Spleen (tissue), 13 donors: ENCODE measurements at places on chromosomes 1 and 21. TPM values are rescaled to one million over a fixed set of nuclear protein-coding genes. Genes with fewer than 3 reads are reported as not detected.
A peak's percentile ranks its signal among the peaks of the same experiment; 100 is the strongest.

DNA sequence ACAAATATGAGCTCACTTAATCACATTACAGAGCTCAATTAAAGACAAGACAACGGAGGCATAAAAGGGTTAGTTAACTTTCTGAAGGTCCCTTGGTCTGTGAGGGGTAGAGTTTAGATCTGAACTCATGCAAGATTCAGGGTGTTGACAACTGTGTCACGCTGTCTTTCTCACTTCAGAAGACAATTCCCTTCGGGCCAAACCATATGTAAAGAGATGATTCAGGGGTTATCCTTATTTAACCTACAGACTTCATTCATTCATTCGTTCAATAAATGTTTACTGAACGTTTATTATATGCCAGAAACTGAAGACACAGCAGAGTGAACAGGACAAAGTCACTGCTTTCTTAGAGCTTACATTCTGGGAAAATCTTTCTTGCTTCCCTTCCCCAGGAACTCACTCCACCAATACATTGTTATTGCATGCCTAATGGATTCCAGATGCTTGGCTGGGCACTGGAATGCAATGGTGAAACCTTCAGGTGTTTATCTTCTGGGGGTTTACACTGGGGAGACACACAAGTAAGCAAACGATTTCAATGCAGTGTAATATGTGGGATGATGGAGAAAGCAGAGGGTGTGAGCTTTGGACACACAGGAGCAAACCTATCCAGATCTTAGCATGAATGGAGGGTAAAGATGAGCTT, 6.4 kb downstream of the XCL1 start:
- no peak overlapping the region for H3K4me3 ChIP-seq
- no peak overlapping the region for H3K27ac ChIP-seq
- no peaks in the 10 kb centered on the region for H3K36me3 ChIP-seq
- DNase-seq = no peak

GRCh38 chr1:206742719-206743383, 27.7 kb upstream of the IL19 start:
- H3K27ac ChIP-seq = no peak overlapping the region
- no peak for DNase-seq
- H3K27me3 ChIP-seq = no peaks in the 10 kb centered on the region
- peaks cover 33% of the 10 kb centered on the region for H3K4me1 ChIP-seq
- no peak overlapping the region for H3K4me3 ChIP-seq

- H3K4me3 ChIP-seq = no peak overlapping the region
- no peak for DNase-seq
- H3K27ac ChIP-seq = no peak overlapping the region
- H3K4me1 ChIP-seq = peaks cover 23% of the 10 kb centered on the region
- no peaks in the 10 kb centered on the region for H3K36me3 ChIP-seq
Observed at GRCh38 chr1:179742291-179742690, 800 bp upstream of the FAM163A start.

- H3K27me3 ChIP-seq = peaks cover 60% of the 10 kb centered on the region
- no peak overlapping the region for H3K27ac ChIP-seq
- H3K4me1 ChIP-seq = peaks cover 42% of the 10 kb centered on the region
- H3K36me3 ChIP-seq = peaks cover 16% of the 10 kb centered on the region
- peak overlapping the region; percentile 21 for H3K4me3 ChIP-seq
Observed at GRCh38 chr1:6180707-6181311, 688 bp upstream of the CHD5 start.

DNA sequence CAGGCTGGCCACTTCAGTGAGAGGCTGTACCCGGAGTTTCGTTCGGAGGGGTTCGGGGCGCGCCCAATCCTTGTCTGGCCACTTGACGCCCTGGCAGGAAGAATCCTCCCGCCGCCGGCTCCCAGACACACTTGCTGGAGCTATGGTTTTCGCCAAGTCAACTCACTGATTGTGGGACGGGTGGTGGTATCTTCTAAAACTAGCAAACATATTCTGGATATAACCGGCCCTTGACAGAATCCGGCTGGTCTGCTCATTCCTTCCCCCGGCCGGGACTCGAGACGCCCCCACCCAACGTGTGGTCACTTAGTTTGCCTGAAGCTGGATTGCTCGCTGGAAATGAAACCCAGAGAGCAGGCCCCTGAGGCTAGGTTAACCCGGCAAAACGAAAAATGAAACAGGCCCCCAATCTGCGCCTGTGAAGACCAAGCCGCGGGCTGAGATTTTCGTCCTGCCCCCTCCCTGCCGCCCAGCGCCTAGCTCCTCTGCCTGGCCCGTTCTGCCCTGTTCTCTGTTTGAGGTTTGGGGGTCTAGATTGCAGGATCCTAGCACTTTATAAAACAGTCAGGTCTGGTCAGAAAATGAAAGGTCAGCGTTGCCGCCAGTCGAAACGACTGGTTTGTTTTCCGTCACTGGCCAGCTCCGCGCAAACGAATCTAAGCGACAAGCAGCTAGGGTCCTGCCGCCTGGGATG, 4.6 kb downstream of the GFI1 start:
- no peak overlapping the region for H3K27ac ChIP-seq
- H3K27me3 ChIP-seq = peaks cover 76% of the 10 kb centered on the region
- peaks cover 58% of the 10 kb centered on the region for H3K4me1 ChIP-seq
- H3K36me3 ChIP-seq = peaks cover 37% of the 10 kb centered on the region
- peak; percentile 82 for DNase-seq

GRCh38 chr1:76239470-76239918, 164.9 kb downstream of the ST6GALNAC3 start:
- H3K27me3 ChIP-seq = no peaks in the 10 kb centered on the region
- H3K4me1 ChIP-seq = peaks cover 24% of the 10 kb centered on the region
- no peaks in the 10 kb centered on the region for H3K36me3 ChIP-seq

- H3K36me3 ChIP-seq = no peaks in the 10 kb centered on the region
- H3K4me1 ChIP-seq = peaks cover 5% of the 10 kb centered on the region
- DNase-seq = no peak
- H3K4me3 ChIP-seq = no peak within 1 kb of the TSS
- H3K27me3 ChIP-seq = no peaks in the 10 kb centered on the region
Observed at GRCh38 chr1:203351037-203351625, at the start of gene FMOD. FMOD (minus strand) TSS chr1:203351122; CDS start chr1:203348270, 2,852 bp downstream.

DNA sequence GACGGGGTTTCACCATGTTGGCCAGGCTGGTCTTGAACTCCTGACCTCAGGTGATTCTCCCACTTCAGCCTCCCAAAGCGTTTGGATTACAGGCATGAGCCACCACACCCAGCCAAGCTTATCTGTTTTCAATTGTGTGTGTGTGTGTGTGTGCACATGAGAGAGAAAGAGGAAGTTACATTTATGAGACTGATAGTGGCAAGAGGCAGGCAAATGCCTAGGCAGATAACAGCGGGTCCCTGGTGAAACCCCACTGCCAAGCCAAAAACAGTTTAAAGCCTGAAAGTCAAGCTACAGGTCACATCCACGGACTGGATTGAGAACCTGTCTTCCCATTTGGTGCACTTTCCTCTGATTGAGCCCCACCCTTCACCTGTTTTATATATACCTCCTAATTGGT, 35.1 kb upstream of the IFNGR2 start:
- H3K27me3 ChIP-seq = no peaks in the 10 kb centered on the region
- no peaks in the 10 kb centered on the region for H3K4me1 ChIP-seq
- H3K36me3 ChIP-seq = no peaks in the 10 kb centered on the region
- no peak overlapping the region for H3K27ac ChIP-seq
- DNase-seq = no peak
- no peak overlapping the region for H3K4me3 ChIP-seq

DNA sequence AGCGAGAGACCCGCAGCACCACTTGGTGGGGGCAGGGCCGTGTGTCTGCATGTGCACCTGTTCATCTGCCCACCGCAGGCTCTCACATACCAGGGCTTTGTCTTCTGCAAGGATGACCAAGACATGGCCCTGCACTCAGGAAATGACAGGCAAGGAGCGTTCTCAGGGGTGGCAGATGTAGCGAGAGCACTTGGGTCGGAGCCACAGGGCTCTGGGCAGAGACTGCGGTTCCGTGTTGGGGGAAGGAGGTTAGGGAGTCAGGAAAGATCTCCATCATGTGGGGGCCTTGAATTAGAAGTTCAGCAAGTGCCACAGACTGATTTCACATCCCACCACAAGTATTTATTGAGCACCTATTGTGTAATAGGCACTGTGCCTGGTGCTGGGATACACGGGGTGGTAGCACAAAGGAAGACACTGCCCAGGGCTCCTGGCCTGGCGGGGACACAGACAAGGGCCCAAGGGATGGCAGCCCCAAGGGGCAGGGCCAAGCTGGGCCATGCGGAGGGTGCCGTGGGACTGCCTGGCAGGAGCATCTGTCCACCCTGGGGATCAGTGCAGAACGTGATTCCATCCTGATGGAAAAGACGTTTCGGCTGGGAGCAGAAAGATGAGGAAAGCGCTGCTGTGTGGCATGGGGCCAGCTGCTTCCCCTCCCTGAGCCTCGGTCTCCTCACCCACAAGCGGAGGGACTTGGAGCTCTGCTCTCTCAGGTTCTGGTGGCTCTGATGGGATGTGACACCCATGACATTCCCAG, 11.4 kb upstream of the SPSB1 start:
- H3K27ac ChIP-seq = no peak overlapping the region
- no peak for DNase-seq
- H3K4me3 ChIP-seq = no peak overlapping the region
- H3K4me1 ChIP-seq = no peaks in the 10 kb centered on the region
- no peaks in the 10 kb centered on the region for H3K27me3 ChIP-seq

- peak overlapping the region; percentile 85 for H3K27ac ChIP-seq
- no peaks in the 10 kb centered on the region for H3K27me3 ChIP-seq
- H3K4me1 ChIP-seq = peaks cover 35% of the 10 kb centered on the region
- H3K4me3 ChIP-seq = peak overlapping the region; percentile 58
- H3K36me3 ChIP-seq = no peaks in the 10 kb centered on the region
Observed at GRCh38 chr1:183607322-183607980, 17.2 kb upstream of the NCF2 start.

DNA sequence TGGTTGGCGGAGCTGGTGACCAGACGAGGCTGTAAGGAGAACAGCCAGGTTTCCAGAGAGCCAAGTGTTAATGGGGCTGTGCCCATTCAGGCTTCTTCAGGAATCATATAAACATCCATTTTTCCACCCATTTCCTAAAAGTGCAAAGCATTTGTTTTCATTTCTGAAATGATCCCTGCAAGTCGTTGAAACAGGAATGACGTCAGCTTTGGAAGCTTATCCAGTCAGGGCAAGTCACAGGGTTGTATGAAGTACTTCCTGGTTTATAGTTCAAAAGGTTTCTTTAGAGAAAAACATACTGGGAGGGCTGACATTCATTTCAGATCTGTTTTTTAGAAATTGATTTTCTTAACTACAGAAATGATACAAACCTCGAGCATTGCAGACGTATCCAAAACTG, 29.2 kb downstream of the IGSF5 start:
- H3K4me3 ChIP-seq = no peak overlapping the region
- no peak for DNase-seq
- no peaks in the 10 kb centered on the region for H3K4me1 ChIP-seq
- H3K36me3 ChIP-seq = no peaks in the 10 kb centered on the region
- no peaks in the 10 kb centered on the region for H3K27me3 ChIP-seq

DNA sequence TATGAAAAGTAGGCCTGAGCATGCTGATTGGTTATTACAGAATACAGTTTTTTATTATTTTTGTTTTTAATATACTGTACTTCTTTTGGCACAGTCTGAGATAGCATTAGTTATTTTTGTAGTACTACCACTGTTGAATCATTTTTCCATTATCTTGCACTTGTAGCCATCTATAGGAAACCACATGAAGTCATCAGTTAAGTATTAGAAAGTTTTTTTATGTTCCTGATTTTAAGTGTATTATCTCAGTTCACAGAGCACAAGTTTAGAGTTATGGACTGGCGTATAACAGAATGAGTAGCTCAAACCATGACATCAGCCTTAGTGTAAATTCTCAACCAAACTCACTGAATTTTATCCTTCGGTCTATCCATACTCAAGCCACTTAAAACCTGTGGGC, 22.8 kb downstream of the DHX9 start:
- peaks cover 100% of the 10 kb centered on the region for H3K36me3 ChIP-seq
- no peaks in the 10 kb centered on the region for H3K27me3 ChIP-seq
- H3K4me1 ChIP-seq = no peaks in the 10 kb centered on the region
- DNase-seq = no peak
- no peak overlapping the region for H3K4me3 ChIP-seq

DNA sequence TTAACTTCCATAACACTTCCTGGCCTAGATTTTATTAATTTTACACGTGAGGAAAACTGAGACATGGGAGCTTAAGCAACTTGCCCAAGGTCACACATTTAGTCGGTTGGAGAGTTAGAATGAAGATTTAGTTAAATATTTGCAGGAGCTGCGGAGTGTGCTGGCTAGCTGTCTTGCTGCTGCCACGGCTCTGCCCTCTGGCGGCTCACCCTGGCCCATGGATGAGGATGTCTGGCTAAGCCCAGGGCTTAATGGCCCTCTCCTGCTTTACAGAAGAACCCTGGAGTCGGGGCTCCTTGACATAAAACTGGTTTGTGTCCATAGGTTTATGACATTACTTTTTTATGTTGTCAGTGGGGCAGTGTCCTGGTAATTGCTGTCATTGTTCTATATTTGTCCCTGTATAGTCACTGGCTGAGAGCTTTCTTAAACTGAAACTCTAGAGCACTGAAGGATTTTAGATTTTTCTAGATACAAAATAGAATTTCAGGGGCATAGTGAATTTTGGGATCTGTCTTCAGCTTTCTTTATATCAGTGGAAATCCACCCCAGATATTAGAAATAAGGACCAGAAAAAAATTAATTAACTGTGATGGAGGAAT, 88.9 kb upstream of the WLS start:
- no peaks in the 10 kb centered on the region for H3K36me3 ChIP-seq
- H3K27me3 ChIP-seq = no peaks in the 10 kb centered on the region
- no peak overlapping the region for H3K4me3 ChIP-seq

The IGSF3 gene
- 0.09 TPM for polyA plus RNA-seq

The SERPINC1 gene
- 0.10 TPM for polyA plus RNA-seq

The FAM167B gene
- polyA plus RNA-seq = 2.7 TPM

The KIF1B gene
- polyA plus RNA-seq = 4.8 TPM

The C1orf115 gene
- polyA plus RNA-seq = 15.5 TPM

The EDARADD gene
- 0.42 TPM for polyA plus RNA-seq

The S100A1 gene
- polyA plus RNA-seq = 8.2 TPM

The DISC1 gene
- 1.1 TPM for polyA plus RNA-seq

The SPRR3 gene
- polyA plus RNA-seq = 0.39 TPM

The CELA3A gene
- 0.45 TPM for polyA plus RNA-seq
